ENCODE measurements at places on chromosomes 2 and 18. TPM values are rescaled to one million over a fixed set of nuclear protein-coding genes. Genes with fewer than 3 reads are reported as not detected.

The SNORC gene
- 1.9 TPM for polyA plus RNA-seq

- DNase-seq = peak; percentile 35
Measured at GRCh38 chr2:8761529-8762164, 75.8 kb downstream of the KIDINS220 start.

The SKA1 gene
- polyA plus RNA-seq = 2.7 TPM

The TXNDC2 gene
- 0.12 TPM for polyA plus RNA-seq
